ENCODE measurements at places on chromosomes 2 and 18.

DNA sequence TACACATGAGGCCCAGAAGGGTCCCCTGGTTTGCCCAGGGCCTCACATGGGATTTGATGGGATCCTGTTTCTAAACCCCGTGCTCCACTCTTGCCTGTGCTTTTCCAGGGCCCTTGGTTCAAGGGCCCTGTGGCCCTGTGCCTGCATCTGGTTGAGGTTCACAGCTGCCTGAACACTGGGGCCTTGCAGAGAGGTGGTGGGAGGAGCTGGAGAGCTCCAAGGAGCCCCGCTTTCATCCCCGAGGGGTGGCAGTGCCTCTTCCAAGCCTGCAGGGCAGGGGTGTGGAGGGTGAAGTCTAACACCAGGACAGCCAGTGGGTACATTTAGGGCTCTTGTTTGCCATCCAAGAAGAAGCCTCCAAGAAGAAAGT, 82.3 kb downstream of the GLI2 start:
- DNase-seq, result no peak

- DNase-seq, result peak; percentile 43
These were observed 573 bp downstream of the IGFBP2 start for GRCh38 chr2:216633616-216634369.

- DNase-seq, result no peak
These were observed 120.6 kb upstream of the MYCN start for GRCh38 chr2:15819562-15820256.

DNA sequence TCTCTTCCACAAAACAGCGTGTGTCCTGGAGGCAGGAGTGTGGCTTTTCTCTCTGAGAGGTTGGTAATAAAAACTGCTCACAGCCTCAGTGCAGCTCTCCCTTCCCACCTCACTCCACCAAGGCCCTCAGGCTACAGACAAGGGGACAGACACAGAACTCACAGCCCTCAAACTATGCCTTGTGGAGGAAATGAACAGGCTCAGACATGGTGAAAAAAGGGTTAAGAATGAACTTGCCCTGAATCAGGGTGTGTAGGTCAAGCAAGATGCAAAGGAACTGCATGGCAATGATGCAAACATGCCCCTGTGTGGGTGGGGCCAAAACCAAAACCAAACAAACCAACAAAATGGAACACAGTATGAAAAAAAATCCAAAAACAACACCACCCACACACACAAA, 125.8 kb downstream of the GALNT14 start:
- DNase-seq, result no peak

- DNase-seq, result no peak
These were observed 29.0 kb upstream of the SCYGR1 start for GRCh38 chr2:227416701-227417100.

GRCh38 chr2:13114391-13114790, 397.7 kb downstream of the TRIB2 start:
- peak; percentile 23 for DNase-seq

DNA sequence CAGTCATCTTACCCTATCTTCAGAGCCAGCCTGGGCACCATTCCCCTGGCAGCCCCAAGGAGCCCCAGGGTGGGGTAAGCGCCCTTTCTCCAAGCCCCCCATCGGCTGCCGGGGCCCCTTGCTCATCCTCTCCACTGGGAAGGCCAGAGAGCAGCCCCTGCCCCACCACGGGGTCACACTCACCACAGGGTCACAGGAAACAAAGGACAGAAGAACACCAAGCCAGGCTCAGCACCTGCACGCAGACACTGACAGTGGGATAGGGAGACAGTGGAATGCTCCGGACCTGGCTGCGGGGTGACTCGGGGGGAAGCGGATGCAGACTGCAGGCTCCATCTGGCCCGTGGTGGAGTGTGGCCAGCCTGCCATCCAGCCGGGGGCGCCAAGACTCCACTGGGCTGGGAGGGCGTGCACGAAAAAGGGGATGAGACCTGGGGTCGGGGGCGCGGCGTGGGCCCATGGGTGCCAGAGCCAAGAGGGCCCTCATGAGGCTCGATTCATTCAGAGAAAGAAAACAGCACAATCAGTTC, 21.1 kb downstream of the HDAC4 start:
- no peak for DNase-seq

DNA sequence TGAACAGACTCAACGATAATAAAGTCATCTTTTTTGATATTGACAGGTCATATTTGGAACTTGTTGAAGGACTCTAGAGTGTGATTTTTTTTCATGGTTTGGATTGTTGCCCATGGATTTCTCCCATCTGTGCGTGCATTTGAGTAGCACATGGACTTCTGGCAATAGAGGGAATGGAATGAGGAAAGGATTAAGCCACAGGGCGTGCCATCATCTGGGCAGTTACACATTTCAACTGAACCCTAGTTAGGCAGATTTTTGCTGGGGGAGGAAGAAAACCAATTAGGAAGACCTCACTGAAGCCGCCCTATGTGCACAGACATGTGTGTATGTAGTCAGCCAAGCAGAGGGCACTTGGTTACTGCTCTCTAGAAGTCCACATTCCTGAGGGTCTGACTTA, 72.6 kb downstream of the TPGS2 start:
- peak; percentile 51 for DNase-seq

DNA sequence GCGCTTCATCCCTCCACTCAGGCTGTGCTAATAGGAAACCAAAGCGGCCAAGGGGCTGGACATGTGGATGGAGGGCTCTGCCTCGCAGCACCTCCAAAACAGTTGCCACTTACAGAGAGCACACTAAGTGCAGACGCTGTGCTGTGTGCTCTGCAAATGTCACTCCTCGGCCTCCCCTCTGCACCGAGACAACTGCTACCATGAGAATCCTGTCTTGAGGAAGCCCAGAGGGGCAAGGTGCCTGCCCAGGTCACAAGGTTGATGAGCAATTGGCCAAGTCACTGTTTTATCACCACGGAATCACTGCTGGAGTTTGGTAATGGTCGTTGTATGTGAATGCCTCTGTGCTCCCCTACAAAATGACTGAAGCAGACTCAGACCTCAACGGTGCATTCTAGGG, 132.2 kb downstream of the SEPTIN10 start:
- no peak for DNase-seq

DNA sequence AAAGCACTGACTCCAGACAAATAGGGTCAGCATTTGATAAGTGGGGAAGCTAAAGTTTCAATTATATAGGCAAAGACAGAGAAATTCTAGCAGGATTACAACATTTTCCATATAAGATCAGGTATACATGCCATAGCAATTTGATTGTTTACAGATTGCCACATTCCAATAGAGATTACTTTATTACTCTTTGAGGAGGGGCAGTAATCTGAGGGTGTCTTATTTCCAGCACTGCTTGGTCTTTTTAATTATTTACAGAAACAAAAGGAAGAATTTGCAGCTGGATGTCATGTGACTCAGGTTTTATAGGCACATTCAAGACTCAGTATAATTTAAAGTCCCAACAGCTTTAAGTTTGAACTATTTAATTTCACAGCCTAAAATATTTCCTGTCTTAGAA, 42.5 kb upstream of the GPR39 start:
- no peak for DNase-seq

- DNase-seq, result no peak
These were observed 86.1 kb downstream of the SLC4A10 start for GRCh38 chr2:161710131-161710915.

DNA sequence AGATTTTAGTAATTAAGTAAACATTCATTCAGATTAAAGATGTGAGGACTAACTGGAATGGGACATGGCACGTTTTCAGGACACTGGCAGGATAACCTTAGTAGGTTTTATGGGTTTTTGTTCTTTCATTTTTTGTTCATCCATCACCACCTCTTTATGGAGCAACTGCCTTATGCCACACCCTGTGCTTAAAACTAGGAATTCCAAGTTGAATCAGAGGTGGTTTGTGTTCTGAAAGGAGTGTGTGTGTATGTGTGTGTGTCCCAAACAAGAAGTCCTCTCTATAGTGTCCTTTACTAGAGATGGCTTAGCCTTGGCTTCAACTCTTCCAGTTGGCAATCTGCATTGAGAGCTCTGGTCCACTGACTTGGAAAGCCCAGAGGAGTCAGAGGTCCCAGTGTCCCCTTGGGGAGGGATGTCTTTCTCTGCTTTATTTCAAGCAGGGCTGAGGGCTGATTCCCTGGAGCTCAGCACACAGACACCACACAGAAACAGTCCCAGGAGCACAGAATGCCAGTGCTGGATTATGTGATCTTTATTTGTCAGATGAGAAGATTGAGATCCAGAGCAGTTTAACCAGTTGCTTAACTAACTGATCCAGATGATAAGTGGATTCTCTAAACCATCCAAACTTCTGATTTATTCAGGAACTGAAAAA, 25.2 kb downstream of the RHOB start:
- DNase-seq, result no peak

- DNase-seq, result no peak
These were observed 254.0 kb upstream of the DSEL start for GRCh38 chr18:67770520-67770919.

GRCh38 chr2:46325182-46325928, 28.1 kb downstream of the EPAS1 start:
- DNase-seq, result peak; percentile 70

GRCh38 chr2:44053052-44053451, 57.3 kb upstream of the LRPPRC start:
- DNase-seq, result no peak

GRCh38 chr18:76379226-76380126, 115.6 kb downstream of the ZNF516 start:
- no peak for DNase-seq

DNA sequence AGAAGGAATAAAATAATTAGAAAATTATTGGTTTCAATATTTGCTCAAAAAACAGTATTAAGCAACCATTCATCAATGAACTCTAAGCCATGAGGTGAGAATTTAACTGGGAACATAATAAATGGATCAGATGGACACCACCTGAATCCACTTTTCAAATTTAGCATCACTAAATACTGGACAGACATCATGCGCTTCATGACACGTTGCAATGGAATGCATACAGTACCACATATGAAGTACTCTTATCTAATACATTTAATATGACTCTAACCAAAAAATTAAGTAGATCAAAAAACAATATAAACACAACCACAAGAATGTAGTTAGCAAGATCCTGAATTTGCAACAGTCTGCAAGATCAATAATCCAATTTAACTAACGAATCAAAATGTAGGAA, 76.6 kb downstream of the COBLL1 start:
- DNase-seq, result no peak

DNA sequence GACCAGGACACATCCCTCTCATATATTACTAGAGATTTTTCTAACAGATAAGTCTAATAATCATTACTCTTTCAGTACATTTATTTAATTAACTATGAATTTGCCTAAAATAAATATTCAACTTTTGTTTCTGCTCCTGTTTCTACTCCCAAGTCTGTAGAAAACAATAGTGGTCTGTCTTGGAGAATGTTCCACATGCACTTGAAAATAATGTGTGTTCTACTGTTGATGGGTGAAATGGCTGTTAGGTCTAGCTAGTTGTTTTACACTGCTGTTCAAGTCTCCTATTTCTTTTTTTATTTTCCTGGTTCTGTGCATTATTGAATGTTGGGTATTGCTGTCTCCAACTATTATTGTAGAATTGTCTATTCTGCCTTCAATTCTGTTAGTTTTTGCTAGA, 47.2 kb downstream of the SPOPL start:
- DNase-seq, result no peak

- DNase-seq, result peak; percentile 96
These were observed 30.9 kb downstream of the MREG start for GRCh38 chr2:215982465-215982875.

DNA sequence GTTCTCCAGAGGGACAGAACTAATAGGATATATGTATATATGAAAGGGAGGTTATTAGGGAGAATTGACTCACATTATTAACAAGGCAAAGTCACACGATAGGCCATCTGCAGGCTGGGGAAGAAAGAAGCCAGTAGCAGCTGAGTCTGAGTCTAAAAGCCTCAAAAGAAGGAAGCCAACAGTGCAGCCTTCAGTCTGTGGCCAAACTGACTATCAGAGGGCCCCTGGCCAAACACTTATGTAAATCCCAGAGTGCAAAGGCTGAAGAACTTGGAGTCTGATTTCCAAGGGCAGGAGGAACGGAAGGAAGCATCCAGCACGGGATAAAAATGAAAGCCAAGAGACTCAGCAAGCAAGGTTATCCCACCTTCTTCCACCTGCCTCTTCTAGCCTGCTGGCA, 108.0 kb upstream of the LDLRAD4 start:
- DNase-seq, result no peak

GRCh38 chr2:205103699-205104098, 558.4 kb downstream of the PARD3B start:
- no peak for DNase-seq

- no peak for DNase-seq
These were observed 482.7 kb upstream of the SETBP1 start for GRCh38 chr18:44197832-44198611.

GRCh38 chr2:635687-636621, 41.3 kb downstream of the TMEM18 start:
- DNase-seq, result no peak

GRCh38 chr18:28690836-28691495, 514.0 kb upstream of the CDH2 start:
- DNase-seq, result no peak

- DNase-seq, result no peak
These were observed 143.4 kb downstream of the EML6 start for GRCh38 chr2:54866868-54867267.

DNA sequence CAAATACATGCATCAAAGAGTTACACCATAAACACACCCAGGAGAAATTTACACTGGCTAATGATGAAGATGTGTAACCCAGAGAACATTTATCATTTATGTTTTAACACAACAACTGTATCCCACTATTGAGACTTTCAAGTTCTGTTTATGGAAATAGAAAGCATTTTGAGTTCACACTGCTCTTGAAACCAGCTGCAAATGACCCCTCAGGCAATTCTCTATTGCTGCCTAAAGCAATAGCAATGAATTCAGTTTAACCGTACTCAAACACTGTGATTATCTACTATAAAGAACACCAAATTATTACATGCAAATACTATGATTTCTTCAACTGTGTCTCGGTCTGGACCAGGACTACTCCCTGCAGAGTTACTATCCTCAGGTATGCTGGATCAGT, 452.7 kb upstream of the NRXN1 start:
- no peak for DNase-seq

GRCh38 chr2:181781078-181781786, 100.9 kb upstream of the NEUROD1 start:
- DNase-seq, result no peak

GRCh38 chr2:164785457-164785856, 56.2 kb downstream of the COBLL1 start:
- peak; percentile 45 for DNase-seq

DNA sequence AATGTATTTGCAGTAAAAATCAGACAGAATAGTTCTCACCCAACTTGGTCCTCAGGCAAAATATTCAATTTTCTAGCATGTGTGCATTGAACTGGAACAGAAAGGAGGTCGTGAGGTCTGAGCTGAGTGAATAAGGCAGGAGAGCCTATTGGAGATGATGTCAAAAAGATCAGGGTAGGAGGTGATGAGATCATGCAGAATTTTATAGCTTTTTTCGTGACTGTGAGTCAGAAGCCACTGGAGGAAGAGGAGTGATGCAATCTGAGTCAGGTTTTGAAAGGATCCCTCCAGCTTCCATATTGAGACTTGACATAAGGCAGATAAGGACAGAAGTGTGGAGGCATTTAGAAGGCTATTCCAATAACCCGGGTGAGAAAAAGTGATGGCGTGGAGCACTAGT, 299.5 kb upstream of the SOX11 start:
- peak; percentile 66 for DNase-seq
